Omental fat pad (tissue), 4 donors: ENCODE measurements at places on chromosomes 12 and 14. TPM values are rescaled to one million over a fixed set of nuclear protein-coding genes. Genes with fewer than 3 reads are reported as not detected.

The GALC gene
- 35.6 TPM for total RNA-seq

The IAPP gene
- not detected for total RNA-seq

The FGF6 gene
- total RNA-seq: not detected

The SERPINA1 gene
- 12.7 TPM for total RNA-seq

The APOLD1 gene
- total RNA-seq: 336 TPM

The GPR132 gene
- total RNA-seq: 9.0 TPM

DNA sequence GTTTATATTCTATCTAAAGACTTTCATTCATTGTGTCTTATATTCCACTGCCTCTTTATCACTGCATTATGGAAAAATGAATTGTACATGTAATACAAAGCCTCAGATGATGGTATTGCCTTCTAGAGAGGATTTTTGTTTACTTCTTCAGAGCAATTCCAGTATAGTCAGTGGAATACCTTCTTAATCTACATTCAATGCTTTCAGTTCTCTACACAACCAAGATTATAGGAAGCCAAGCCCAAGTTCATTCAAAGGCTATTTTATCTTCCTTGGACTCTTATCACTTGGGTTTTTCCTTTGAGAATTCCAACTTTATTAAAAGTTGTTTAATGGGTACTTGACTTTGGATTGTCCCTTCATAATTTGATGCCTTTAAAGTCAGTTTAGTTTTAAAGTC lies 1971.0 kb upstream of the FLRT2 start:
- no peak for DNase-seq

DNA sequence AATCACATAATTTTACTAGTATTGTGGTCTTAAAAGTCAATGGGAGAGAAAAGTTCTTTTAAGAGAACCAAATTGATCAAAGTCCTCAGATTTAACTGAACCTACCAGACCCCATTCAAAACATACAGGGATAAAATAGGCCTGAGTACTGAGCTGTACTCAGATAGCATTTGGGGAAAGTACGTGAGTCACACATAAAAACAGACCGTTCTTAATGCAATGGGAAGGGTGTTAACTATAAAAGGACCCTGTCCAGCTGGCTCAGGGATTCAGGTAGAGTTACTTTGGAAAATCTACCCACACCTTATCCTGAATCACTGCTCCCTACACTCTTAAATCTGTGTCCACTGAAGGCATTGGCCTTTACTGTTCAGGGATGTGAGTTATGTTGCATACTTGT lies 78.0 kb downstream of the PTPN21 start:
- no peak for DNase-seq

DNA sequence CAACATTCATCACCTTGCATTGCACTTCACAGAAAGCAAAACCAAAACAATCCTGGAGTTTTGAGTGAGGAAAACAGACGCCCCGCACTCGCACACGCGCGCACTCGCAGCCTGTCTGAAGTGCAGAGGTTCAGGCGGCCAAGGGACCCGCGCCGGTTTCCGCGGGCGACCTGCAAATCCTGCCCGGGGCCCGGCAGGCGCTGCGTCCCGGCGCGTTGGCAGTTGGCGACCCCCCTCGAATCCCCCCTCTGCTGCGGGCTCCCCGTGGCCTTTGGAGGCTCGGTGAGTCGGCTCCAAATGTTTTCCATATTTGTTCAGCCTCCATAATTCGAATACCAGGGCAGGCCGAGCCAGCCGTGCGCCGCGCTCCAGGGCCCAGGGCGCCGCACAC lies at the start of gene SSPN:
TSS of gene SSPN (plus strand) at position 324 of the 391 bp plus-strand sequence. CDS start 100 bp downstream, outside the sequence.
- no peak for DNase-seq

- no peak for DNase-seq
Observed at GRCh38 chr14:87286191-87286590, 706.8 kb downstream of the GALC start.

DNA sequence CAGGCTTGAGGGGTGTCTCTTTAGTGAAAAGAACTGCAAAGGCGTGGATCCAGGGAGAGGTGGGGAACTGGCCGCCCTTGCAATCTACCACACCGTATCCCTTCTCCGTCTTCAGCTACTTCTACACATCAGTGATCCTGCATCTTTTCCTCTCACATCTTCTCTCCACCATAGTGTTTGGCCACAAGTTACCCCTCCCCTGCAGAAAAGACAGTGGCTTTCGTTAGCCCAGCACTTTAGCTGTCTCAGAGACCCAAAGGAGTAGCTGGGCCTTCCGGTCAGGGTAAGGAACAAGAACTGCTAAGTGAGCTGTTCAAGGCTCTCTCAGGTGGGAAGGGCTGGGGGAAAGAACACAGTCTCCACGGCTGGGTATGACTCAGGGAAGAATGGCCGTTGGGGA lies 158.4 kb downstream of the NDUFA12 start:
- no peak for DNase-seq

DNA sequence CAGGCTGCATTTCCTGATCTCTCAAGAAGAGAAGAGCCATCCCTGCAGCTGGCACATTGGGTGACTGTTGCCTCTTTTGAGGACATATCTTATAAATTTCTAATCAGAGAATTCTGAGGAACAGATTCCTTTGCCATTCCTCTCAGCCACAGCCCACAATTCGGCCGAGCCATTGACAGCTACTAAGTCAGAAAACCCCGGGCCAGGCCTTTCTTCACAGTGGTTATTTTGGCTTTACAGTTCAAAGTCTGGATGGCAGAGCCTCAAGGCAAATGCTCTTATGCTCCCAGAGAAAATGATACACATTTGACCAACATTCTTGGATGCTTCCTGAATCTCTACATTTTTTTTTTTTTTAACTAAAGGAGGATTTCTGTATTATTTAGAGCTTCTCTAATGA lies 138.4 kb upstream of the FRMD6 start:
- no peak for DNase-seq

GRCh38 chr12:12180136-12180535 lies 86.7 kb downstream of the LRP6 start:
- no peak for DNase-seq

DNA sequence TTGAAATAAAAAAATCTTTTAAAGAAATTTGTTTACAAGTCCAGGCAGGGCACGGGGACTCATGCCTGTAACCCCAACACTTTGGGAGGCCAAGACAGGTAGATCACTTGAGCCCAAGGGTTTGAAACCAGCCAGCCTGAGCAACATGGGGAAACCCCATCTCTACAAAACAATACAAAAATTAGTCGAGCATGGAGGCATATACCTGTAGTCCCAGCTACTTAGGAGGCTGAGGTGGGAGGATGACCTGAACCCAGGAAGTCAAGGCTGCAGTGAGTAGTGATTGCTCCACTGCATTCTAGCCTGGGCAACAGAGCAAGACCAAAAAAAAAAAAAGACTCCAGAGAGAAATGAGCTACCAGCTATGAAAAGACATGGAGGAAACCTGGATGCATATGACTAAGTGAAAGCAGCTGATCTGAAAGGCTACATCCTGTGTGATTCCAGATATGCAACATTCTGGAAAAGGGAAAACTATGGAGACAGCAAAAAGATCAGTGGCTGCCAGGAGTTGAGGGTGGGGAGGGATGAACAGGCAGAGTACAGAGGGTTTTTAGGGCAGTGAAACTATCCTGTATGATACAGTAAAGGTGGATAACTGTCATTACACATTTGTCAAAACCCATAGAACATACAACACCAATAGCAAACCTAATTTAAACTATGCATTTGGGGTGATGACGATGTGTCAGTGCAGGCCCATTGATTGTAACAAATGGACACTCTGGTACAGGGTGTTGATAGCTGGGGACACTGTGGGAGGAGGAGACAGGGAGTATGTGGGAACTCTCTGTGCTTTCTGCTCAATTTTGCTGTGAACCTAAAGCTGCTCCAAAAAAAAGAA lies 59.9 kb downstream of the PRKAB1 start:
- DNase-seq: no peak

DNA sequence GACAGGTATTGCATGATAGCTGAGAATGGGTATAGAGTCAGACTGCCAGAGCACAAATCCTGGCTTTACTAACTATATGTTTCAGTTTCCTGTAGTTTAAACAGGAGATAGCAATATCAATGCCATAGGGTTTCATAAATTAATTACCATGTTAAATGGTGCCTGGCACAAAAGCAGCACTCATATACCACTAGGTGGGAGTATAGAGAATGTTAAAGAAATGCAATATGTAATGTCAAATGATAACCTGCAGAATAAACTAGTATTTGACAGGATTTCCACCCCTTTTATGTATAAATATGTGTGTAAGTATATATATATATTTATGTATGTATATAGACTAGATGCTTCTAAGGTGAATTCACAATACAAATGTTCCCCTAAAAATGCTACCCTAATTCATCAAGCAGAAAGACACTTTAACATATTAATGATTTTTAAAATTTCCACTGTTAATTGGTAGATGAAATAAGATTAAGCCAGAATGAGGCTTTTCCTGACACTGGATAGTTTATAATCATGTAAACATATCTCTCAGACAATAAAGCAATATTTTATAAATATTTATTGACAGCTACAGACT lies 8.6 kb downstream of the WDR89 start:
- DNase-seq: no peak
